ENCODE measurements at places on chromosomes 2 and 18. TPM values are rescaled to one million over a fixed set of nuclear protein-coding genes. Genes with fewer than 3 reads are reported as not detected.
A peak's percentile ranks its signal among the peaks of the same experiment; 100 is the strongest.

DNA sequence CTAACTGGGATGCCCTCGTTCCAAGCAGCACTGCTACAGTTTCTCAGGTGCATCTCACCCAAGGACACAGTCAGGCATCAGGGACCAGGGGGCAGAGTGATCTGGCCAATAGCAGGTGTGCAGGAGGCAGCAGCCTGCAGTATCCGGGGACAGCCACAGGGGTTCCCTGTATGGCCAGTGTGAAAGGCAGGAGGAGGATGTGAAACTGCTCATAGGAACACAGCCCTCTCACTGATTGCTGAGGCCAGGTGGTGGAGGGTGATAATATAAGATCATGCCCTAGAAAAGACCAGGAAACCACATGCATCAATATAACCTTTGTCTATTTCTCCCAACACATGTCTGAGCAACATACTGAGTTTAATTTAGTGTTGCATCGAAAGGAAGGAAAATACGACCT, 112.7 kb upstream of the TACR1 start:
- no peak overlapping the region for H3K4me3 ChIP-seq
- H3K27ac ChIP-seq: no peak overlapping the region
- no peaks in the 10 kb centered on the region for H3K4me1 ChIP-seq
- peaks cover 2% of the 10 kb centered on the region for H3K36me3 ChIP-seq

DNA sequence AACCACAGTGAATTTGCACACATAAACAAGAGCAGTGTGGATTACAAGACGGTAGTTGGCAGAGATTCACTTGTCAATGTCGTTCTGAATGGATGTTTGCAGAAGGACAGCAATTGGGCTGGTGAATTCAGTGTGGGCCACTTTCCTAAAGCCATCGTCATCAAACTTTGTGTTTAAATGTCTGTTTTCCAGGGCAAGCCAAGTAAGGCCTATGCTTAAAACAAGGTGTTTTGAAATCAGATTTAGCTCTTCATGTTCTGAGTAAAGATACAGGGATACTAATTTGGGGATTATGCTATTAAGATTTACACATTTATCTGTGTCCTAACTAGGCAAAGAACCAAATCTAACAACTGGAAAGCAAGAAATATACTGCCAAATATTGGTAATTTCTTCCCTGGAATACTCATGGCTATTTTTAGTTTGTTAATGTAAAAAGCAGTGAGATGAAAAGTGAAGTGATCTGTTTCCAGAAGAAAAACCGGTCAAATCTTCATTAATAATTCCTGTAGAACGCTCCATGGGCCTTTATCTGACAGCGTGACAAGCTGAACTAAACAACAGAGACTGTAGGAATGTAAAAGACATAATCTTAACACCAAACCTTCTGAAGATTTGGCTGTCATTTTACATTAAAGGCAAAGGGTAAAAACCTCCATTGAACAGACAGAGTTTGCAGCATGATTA, 175.7 kb downstream of the ICOS start:
- no peak overlapping the region for H3K4me3 ChIP-seq
- peaks cover 2% of the 10 kb centered on the region for H3K27me3 ChIP-seq
- no peak overlapping the region for H3K27ac ChIP-seq
- DNase-seq: no peak

The EDAR gene
- 1.3 TPM for total RNA-seq

DNA sequence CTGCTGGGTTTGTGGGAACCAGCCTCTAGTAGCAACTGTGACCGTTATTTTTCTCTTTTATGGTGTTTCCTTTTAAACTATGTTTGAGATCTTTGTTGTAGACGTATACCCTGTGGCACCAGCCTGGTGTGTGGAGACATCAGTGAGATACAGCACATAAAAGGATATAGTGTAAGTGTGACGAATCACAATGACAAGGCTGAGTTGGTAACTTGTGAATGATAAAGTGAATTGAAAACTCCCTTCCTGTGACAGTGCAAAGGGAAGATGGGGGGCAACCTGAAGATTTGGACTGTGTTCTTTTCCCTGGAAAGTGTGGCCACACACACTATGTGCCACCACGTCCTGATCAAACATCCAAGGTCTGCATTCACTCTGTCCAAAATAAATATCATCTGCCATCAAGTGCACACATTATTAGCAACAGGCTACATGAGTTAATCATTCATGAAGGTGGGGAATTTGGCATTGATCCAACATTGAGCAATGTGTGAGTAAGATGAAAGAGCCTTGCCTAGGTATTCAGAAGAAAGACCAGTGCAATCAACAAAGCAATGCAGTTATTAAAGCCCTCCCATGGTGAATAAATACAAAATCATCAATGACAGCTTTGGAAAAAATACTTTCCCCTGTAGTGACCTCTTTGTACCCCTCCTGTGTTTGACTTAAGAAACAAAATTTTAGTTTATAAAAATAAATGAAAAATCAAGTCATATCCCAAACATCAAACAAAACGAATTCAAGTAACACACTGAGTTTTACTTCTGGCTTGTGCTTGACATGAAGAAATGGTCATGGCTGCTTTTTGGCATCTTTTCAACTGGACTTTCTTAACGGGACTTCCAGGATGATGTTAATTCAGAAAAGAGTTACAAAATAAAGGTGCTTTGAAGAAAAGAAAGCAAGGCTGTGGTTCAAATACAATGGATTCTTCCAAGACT, 1280.5 kb upstream of the ZEB2 start:
- H3K27ac ChIP-seq: no peak overlapping the region
- H3K27me3 ChIP-seq: no peaks in the 10 kb centered on the region
- no peaks in the 10 kb centered on the region for H3K36me3 ChIP-seq
- H3K4me3 ChIP-seq: no peak overlapping the region
- no peak for DNase-seq

GRCh38 chr2:147223119-147223518, 621.7 kb upstream of the ACVR2A start:
- no peak overlapping the region for H3K27ac ChIP-seq
- peak; percentile 12 for DNase-seq
- no peaks in the 10 kb centered on the region for H3K36me3 ChIP-seq

DNA sequence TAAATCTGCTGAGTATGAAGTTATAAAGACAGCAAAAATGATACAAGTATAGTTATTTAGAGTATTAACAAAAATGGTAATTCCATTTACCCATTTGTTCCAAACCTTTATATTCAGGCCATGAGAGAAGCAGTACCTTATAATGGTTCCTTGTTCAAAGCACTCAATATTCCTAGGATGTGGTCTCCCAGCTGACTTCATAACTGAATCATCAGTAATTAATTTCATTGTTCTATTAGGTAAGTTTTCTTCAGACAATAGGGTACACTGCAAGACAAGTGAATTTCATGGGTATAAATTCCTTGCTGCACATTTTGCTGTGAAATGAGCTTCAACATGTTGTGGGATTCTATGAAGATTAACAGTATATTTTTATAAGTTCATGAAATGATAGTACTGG, 550.8 kb upstream of the ZEB2 start:
- no peaks in the 10 kb centered on the region for H3K36me3 ChIP-seq
- DNase-seq: no peak
- H3K27me3 ChIP-seq: no peaks in the 10 kb centered on the region
- H3K27ac ChIP-seq: no peak overlapping the region

The OSBPL6 gene
- total RNA-seq: 1.9 TPM

The CYBRD1 gene
- total RNA-seq: 0.76 TPM

DNA sequence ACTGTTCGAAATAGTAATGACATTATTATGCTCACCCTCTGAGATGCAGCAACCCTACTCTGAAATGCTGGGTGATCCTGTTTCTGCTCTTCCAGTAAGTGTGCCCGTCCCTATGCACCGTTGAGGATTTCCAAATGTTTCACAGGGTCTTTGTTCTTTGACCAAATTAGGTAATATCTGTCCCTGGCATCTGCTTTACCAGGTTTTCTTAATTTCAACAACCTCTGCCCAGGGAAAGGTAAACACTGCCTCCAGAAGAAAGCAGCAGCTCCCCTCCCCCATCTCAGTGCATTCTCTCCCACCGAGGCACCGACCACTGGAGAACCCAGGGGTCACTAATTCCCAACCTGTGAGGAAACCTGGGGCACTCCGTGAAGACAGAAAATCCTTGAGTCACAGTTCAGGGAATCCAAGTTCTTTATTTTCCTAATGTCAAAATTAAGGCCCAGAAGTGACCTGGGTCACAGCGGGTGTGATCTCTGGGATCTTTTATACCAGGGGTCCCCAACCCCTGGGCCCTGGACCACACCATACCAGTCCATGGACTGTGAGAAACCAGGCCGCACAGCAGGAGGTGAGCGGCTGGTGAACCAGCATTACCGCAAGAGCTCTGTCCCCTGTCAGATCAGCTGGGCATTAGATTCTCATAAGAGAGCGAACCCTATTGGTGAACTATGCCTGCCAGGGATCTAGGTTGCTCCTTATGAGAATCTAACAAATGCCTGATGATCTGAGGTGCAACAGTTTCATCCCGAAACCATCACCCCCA, 1.2 kb upstream of the GRB14 start:
- H3K27me3 ChIP-seq: peaks cover 37% of the 10 kb centered on the region
- no peak overlapping the region for H3K4me3 ChIP-seq
- no peak for DNase-seq
- peaks cover 3% of the 10 kb centered on the region for H3K4me1 ChIP-seq
- H3K36me3 ChIP-seq: peaks cover 3% of the 10 kb centered on the region

DNA sequence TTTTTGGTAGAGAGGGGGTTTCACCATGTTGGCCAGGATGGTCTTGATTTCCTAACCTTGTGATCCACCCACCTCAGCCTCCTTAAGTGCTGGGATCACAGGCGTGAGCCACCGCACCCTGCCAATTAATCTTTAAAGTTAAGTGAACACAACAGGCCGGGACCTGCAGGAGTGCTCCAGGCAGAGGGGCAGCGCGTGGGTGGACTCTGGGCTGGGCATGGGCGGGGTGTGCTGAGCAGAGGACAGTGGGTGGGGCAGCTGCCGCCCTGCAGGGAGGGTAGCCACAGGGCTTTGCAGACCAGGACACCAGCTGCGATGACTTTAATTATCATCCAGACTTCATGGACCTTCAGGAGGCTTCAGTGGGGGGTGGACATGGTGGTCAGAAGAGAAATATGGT, 8.8 kb upstream of the GPR148 start:
- H3K27me3 ChIP-seq: peaks cover 2% of the 10 kb centered on the region
- H3K27ac ChIP-seq: no peak overlapping the region
- no peaks in the 10 kb centered on the region for H3K36me3 ChIP-seq
- DNase-seq: no peak

GRCh38 chr18:63224630-63225029, 94.9 kb downstream of the BCL2 start:
- peaks cover 80% of the 10 kb centered on the region for H3K4me1 ChIP-seq
- peak; percentile 81 for DNase-seq
- peak overlapping the region; percentile 45 for H3K4me3 ChIP-seq
- peak overlapping the region; percentile 85 for H3K27ac ChIP-seq

- H3K27me3 ChIP-seq: no peaks in the 10 kb centered on the region
- peak overlapping the region; percentile 50 for H3K27ac ChIP-seq
- H3K4me1 ChIP-seq: peaks cover 81% of the 10 kb centered on the region
Measured at GRCh38 chr2:101806701-101807100, 109.2 kb downstream of the MAP4K4 start.

The IGFBP5 gene
- total RNA-seq: not detected

DNA sequence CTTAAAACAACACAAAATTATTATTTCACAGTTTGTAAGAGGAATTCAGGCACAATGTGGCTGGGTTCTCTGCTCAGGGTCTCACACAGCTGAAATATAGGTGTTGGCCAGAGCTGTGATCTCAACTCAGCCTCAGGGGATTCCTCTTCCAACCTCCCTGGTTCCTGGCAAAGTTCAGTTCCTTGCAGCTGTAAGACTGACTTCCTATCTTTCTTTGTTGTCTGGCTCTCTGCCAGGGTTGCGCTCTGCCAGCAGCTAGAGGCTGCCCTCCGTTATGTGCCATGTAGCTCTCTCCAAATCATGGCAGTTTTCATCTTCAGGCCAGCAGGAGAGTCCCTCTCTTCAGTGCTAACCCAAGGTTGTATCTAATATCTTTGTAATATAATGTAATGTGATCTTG, 272.5 kb upstream of the KCNJ3 start:
- peaks cover 4% of the 10 kb centered on the region for H3K4me1 ChIP-seq
- DNase-seq: no peak
- no peak overlapping the region for H3K4me3 ChIP-seq

GRCh38 chr2:142877216-142877838, at the start of gene KYNU:
TSS of gene KYNU (plus strand) at chr2:142877664. CDS start at chr2:142885368, 7,704 bp downstream.
- no peak within 1 kb of the TSS for H3K4me3 ChIP-seq
- DNase-seq: no peak
- no peaks in the 10 kb centered on the region for H3K36me3 ChIP-seq

The AMER3 gene
- total RNA-seq: not detected

DNA sequence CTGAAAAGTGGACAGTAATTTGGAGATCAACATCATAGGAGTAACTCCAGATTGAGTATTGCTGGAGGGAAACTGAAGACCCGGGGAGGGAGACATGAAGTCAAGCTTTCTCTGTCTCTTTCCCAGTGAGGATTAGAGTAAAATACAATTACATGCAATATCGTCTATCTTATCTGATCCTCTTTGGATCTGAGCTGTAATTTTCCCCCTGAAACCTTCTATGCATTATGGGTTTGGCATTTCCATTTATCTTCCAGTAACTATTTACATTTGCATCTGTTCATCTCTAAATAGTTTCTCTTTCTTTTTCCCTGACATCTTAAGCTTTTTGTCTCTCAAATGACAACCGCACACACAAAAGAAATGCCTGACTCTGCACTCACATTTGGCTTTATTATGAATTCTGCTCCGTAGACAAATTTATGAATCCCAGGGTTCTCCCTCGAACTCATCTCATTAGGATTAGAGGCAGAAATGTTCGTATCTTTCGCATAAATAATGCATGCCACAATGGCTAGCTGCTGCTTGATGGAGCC, 113.1 kb downstream of the SPP2 start:
- no peak for DNase-seq
- H3K27me3 ChIP-seq: no peaks in the 10 kb centered on the region
- H3K4me3 ChIP-seq: no peak overlapping the region
- H3K27ac ChIP-seq: no peak overlapping the region
- H3K4me1 ChIP-seq: peaks cover 18% of the 10 kb centered on the region

The MYOM1 gene
- 0.40 TPM for total RNA-seq

DNA sequence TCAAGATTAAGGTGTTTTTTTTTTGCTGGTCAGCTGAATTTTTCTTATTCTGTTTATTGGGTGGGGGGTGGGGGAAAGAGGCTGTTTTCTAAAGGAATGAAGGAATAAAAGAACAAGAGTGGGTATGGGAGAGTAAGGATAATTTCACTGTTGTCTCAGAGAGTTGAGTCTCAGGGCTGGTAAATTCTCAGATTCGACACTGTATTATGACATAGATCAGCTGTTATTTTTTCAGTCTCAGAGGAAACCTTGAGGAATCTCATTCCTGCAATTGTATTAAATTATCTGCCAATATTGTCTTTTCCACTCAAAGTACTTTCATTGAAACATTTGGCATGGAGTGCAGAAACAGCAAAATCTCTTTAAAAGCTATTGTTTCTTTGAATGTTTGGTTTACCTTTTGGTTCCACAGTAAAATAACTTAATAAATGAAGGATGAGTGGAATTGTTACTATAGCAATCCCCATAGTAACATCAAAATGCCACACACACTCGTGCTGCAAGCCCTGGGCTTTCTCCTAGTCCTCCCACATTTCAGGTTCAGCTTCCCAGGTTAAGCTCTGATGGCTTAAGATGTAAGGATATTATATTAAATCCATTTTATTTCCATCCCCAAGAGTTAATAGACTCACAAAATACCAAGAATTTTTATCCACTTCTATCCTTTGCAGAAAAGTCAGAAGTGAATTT, 478.7 kb upstream of the TCF4 start:
- H3K27ac ChIP-seq: no peak overlapping the region
- H3K4me3 ChIP-seq: no peak overlapping the region
- DNase-seq: no peak
- H3K27me3 ChIP-seq: no peaks in the 10 kb centered on the region
- no peaks in the 10 kb centered on the region for H3K36me3 ChIP-seq
- H3K4me1 ChIP-seq: no peaks in the 10 kb centered on the region

Measured in activated naive CD4-positive, alpha-beta T cell treated with anti-CD3 and anti-CD28 coated beads for 36 hours (primary cell).